ENCODE measurements at places on chromosomes 2 and 18.

DNA sequence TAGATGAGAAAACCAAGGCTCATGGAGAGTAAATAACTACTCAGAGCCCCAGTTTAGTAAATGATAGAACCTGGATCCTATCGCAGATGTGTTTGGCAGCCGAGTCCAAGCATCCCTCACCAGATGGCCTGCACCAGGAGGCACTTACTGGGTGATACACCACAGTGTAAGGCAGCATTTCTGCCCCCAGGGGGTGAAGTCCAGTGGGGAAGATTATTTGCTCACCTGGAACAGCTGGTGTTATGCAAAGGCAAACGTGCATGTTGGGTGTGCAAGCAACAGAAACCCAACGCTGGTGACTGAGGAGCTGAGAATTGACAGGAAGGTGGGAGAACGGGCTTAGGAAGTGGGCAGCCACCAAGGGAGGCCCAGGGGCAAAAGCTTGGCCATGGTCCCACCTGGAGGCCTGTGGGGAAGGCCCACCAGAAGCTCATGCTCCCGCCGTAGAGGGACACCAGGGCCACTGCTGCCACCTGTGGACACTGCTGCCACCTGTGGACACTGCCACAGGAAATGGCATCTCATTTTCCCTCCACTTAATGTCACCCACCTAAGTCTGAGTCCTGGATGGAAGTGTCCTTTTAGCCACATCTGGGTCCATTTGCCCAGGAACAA, 100.6 kb downstream of the TFCP2L1 start:
- DNase-seq, result no peak

- peak; percentile 79 for DNase-seq
Measured at GRCh38 chr18:13500869-13501542, 225.4 kb downstream of the FAM210A start.

GRCh38 chr18:49694402-49694801, 118.9 kb downstream of the ACAA2 start:
- no peak for DNase-seq

DNA sequence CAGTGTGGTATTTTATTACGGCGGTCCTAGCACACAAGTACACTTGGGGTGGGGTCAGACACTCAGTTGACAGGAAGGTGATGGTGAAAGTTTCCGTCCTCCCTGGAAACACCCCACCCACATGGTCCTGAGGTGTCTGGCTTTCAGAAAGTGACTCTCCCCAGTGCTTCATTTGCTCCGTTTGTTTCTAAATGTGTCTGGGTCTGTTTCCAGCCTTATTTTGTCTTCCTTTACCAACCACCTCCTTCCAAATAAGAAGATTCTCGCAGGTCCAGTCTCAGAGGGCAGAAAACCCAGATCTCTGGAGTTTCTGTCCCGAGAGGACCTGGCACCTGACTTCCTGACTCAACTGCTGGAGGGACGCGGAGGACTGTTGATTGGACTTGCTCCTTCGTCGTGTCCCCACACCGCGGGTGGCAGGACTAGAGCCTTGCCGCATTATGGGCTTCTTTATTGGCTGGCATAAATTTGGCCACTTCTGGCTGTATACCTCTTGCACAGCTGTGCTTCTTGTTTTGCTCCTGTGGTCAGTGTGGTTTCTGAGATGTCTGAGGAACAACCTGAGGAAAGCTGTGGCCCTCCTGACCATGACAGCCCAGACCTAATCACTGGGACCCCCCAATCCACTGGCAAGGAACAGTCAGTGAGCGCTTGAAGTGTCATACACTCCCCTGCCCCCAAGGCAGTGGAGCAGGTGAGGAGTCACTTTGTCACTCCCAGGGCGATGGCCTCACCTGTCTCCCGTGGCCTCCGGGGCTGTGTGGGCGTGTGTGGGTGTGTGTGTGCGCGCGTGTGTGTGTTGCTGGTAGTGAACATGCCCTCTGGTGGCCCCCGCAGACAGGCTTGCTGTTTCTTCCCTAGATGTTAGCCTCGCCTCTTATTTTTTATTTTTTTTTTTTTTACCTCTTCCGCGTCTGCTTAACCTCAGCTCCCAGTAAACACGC, 45.6 kb downstream of the MEX3C start:
- DNase-seq, result no peak

GRCh38 chr2:10935953-10936942, 24.5 kb downstream of the KCNF1 start:
- DNase-seq, result peak; percentile 85

DNA sequence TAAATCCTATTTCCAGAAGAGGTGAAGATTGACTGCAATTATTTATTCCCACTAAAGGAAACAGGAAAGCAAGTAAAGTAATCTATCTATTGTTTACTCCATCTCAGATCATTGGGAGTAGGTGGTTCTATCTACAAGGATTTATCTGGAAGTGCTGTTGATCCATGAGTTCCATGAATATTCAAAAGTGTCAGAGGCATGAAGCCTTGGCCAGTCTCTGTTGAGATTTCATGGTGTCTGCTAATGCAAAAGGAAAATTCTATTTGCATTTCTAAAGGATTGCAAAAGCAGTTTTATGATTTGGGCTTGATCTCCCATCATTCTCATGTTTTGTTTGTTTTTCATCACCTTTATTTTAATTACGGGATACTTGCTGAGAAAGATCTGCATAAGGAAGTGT, 102.4 kb upstream of the ST6GAL2 start:
- DNase-seq, result no peak

Data from GM03348 (cell line).